ENCODE measurements at places on chromosomes 13 and 19.
A peak's percentile ranks its signal among the peaks of the same experiment; 100 is the strongest.

GRCh38 chr19:7739211-7739755 lies 7.4 kb upstream of the CLEC4G start:
- no peak for DNase-seq

GRCh38 chr19:54203151-54203611 lies 2.5 kb downstream of the RPS9 start:
- no peak for DNase-seq

GRCh38 chr19:33292595-33293254 lies 9.6 kb downstream of the CEBPA start:
- no peak for DNase-seq

GRCh38 chr19:1858412-1859081 lies 4.8 kb downstream of the KLF16 start:
- no peak for DNase-seq

DNA sequence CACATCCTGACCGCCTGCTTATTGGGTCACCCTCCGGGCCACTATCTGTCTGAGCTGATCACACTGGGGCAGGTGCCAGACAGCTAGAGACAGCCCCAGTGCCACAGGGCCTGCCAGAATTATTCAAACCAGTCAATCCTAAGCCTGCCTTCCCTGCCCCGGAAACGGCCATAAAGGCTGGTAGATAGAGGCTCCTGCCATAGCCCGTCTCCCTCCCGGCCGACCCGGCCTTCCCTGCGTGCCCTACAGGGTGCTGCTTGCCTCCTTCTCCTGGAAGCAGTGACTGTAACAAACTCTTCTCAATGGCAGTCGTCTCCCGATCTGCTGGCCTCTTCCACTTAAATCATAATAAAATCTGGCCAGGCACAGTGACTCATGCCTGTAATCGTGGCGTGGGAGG lies 158.6 kb upstream of the SOX1 start:
- DNase-seq: no peak

DNA sequence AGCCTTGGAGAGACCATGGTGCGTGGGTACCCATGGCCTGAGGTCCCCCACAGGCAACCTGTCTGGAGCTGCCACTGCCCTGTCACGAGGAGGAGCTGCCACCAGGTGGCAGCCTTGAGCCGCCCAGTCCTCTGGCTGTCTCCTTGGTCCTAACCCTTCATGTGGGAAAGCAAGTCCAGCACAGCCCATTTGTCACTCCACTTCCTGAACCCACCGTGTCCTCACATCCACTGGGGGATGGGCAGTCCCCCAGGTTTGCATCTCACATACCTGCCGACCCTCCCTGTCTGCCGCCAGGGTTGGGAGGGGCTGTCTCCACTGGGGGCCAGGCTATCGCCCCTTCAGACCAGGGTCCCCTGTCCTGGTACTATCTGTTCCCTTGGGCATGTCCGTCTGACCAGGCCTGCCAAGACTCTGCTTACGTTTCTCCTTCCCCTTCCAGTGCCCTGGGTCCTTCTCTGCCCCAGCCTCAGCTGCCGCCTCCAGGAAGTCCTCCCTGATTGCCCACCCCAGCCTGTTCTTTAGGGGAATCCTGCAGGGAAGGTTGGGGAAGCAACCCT lies 4.5 kb downstream of the FAM174C start:
- peak; percentile 86 for DNase-seq

DNA sequence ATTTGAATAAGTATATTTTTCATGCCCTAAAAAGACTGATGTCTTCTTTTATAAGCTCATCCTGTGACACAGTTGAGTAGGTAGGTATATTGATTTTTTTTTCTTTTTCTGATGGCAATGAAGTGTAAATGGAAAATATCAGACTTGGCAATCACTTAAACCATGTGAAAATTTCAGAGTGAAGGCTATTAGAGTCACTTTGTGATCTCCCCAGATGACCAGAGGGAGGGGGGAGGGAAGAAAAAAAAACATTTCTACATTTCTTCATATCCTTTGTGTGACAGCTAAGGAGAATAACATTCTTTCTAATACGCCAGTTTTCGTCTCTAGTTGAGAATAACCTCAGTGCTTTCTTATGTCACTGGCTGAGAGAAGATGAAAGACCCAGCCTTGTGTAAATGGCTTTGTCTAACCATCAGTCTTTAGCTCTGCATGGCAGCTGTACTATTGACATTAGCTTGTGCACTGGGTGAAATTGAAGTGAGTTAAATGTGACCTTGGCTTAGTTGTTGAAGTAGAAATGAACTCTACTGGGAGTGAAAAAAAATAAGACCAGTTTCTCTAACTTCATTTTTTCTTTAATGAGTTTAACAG lies 332.1 kb upstream of the DACH1 start:
- DNase-seq: no peak

DNA sequence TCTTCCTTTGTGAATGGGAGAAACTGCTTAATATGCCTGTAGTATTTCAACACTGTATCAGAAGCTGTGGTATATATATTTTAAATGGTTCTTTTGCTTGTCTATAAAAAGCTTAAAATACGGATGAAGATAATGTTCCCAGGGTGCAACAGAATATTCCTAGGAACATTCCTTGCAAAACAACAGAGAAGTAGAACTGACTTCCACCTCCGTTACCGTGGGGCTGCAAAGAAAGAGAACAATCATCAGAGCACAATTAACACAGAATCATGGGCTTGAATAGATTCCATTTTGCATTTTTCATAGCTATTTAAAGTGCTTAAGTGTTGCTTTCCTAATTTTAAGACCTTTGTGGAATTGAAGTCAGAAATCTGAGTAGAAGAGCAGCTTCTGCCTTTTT lies 1227.7 kb downstream of the EFNB2 start:
- DNase-seq: no peak

DNA sequence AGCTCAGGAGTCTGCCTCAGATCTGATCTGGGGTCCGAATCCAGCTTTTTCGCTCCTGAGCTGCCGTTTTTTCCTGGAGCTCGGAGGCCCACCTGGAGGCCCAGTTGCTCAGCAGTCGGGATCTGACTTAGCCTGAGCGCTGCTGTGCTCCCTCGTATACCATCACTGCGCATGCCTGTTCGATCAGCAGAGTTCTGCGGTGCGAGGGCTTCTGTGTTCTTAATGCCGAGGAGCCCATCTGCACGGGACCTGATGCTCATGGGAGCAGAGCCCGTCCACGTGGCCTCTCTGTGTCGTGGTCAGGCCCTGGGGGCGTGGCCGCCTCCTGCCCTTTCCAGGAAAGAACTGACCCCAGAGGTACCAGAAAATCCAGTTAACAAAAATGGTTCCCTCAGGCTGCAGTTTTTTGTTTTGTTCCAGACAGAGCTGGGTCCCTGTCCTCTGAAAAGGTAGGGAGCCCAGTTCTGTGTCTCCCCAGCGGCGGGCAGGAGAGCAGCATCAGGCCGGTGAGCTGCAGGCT lies 57.4 kb downstream of the MCF2L start:
- DNase-seq: no peak

DNA sequence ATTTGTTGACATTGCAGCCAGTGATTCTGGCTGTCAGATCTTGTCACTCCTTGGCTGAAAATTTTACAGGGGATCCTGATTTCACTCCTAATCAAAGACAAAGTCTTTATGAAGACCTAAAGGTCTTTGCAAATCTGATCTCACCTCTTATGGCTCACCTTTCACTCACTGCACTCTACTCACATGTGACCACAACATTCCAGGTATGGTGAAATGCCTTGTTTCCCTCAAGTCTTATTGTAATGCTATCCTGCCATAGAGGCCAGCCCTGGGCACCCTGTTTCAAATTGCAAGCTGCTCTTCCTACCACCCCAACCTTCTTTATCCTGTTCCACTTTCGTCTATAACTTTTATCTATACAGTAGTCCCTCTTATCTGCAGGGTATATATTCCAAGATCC lies 200.1 kb downstream of the NDFIP2 start:
- DNase-seq: no peak

- peak; percentile 73 for DNase-seq
Observed at GRCh38 chr13:95191821-95192563, 109.3 kb downstream of the ABCC4 start.

- DNase-seq: no peak
Observed at GRCh38 chr13:87120476-87120875, 550.7 kb upstream of the SLITRK5 start.

DNA sequence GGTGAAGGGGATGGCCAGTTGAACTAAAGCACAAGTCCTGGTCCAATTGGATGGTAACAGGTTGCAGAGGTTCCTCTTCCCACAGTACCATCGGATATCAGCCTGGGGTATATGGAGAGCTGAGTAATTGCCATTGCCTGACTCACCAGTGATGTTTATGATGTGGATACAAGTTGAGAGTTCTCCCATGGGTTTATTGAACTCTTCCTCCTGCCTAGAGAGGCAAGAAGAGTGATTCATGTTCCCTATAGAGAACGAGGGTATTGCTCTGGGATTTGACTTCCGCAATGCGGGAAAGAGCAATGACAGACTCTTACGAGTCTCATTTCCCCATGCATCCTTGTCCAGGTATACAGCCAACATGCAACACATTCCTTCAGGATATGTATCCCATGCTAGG lies 111.3 kb upstream of the PCDH9 start:
- no peak for DNase-seq

GRCh38 chr13:97298816-97299215 lies 76.7 kb downstream of the MBNL2 start:
- no peak for DNase-seq

DNA sequence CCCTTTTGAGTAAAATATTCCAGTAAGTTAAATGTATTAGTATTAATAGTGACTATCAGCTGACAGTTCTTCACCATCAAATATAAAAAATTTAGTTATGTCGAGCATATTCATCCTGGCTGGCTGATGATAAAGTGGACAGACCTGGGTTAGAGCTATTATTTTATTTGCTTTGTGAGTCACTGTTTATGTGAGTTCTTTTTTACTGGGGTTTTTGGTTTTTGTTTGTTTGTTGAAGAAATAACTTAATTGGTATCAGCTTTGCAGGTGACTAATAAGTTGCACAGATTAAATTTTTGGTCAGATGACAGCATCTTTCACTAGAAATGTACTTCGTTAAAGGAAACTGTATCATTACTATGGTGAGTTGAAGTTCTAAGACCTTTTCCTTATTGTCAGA lies 224.7 kb downstream of the GGACT start:
- DNase-seq: no peak

DNA sequence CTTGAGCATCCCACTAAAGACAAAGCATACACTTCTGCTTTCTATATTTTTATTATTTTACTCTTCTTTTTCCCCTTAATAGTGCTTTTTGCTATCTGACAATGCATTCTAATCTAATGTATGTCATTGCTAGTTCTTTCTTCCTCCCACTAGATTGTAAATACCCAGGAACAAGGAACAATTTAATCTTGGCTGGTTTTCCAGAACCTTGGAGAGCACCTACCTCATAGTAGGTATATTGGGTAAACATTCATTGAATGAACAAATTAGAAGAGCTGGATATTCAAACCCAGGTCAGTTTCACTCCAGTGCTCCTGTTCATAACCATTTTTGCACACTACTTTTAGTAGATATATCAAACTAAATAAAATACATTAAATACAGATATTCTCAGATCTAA lies 1617.6 kb upstream of the SLC10A2 start:
- no peak for DNase-seq

Data from activated CD8-positive, alpha-beta T cell treated with anti-CD3 and anti-CD28 coated beads, Interleukin-2, amount 10 ng/mL, durations not matched to agents 7 days and 5 days (primary cell).